ENCODE measurements at places on chromosomes 7 and 10.

DNA sequence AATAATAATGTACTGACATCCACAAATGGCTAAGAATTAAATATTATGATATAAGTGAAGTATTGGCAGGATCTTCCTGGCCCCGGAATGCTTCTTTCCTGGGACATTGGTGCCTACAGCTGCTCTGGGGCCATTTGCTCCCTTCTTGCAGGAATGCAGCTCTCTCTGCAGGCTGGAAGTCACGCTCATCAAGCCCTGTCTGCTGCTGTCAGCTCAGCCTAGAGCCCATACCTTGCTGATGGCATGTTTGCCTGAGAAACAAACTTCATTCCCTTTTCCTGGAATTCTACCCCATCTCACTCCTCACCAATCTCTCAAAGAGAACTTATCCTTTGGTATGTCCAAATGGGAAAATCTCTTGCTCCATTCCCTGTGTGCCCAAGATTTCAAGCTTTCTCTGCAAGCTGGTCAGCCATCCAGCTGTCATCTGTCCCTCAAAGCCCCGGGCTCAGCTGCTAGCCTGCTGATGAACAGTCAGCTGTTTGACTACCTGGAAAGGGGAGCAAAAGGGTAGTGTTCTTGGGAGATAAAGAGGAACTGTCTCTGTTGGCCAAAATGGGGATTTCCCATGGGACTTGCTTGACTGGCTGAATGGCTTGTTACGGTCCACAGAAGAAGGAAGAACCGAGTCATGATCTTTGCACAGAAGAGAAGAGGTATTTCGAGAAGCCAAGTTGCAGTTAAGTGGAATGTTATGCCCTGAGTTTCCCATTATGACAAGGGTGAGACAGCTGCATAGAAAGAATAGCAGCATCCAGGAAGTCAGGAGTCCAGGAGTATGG lies 12.0 kb upstream of the RASSF4 start:
- no peak for DNase-seq

- DNase-seq: no peak
These were observed 4.1 kb upstream of the PLAU start for GRCh38 chr10:73906524-73907447.

GRCh38 chr7:96699219-96699871 lies 10.3 kb downstream of the SEM1 start:
- DNase-seq: no peak

DNA sequence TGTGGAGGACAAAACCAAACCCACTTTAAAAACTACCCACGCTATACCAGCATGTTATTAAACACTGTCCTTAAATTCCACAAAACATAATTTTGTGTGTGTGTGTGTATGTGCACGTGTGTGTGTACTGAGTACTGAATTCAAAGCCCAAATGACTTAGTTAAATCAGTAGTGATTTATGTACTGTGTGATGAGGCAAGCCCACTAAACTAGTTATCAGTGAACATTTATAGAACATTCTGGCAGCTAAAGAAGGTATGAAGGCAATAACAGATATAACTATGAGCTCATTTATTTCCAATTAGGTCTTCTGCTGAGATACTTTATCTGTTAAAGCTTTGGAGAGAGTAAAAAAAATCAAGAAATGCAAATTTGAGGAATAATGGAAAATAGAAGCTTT lies 115.1 kb downstream of the CPED1 start:
- no peak for DNase-seq

- DNase-seq: no peak
These were observed 27.5 kb downstream of the GPRIN2 start for GRCh38 chr10:46528675-46529615.

DNA sequence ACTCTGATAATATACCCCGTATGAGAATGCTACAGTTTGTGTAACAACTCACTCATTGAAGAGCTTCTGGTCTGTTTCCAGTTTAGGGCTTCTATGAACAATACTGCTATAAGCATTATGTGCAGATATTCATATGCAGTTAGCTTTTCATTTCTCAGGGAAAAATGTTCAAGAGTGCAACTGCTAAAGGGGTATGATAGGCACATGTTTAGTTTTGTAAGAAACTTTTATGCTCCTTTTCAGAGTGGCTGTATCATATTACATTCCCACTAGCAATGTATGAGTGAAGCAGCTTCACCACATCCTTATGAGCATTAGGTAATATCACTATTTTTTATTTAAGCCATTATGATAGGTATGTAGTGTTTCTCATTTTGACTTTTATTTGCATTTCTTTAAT lies 182.6 kb upstream of the CXCL12 start:
- DNase-seq: no peak

DNA sequence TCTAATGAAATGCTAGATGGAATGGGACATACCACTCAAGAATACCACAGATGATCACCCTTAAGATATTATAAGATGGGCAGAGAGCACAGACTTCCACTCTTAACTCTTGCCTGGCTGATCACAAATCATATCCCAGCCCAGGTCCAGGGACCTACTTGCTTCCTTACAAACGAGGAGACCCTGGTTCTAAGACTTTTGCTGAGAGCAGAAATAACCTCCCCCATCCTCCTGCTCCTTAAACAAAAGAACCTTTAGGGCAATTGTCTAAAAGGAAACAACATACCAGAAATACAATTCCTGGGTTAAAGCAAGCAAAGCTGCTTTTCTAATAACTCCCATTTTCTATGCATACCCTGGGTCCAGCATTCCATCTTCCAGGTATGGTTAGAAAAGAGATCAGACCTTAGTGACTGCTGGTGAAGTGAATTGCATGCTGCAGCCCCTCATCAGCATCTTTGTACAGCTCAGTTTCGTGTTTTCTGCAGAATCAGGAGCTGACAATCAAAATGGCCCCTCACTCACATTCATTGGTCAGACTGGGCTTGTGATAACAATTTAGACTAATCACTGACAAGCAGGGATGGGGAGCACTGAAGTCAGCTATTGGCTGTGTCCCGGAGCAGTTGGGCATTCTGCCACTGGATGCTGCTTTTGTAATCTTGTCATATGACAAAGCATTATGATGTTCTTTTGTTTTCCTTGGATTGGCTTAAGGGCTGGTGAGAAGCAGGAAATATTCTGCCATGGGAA lies 14.6 kb downstream of the IFIT3 start:
- no peak for DNase-seq

DNA sequence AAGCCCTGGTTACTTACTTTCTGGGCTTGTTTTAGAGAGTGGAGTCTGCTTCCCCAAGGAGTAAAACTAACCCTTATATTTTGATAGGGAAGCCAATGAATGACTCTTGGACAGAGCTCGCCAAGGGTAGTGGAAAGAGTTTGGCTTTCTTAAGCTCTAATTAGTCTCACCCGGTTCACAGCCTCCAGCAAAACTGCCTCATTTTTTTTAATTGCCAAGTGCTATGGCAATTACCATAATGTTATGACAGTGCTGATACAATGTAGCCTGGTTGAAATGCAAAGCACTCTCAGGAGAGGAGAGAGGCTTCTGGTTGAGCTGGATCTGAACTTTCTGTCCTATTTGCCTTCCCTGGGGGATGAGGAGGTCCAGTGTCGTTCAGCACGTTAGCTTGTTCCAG lies 376.1 kb upstream of the CHRM2 start:
- DNase-seq: no peak

DNA sequence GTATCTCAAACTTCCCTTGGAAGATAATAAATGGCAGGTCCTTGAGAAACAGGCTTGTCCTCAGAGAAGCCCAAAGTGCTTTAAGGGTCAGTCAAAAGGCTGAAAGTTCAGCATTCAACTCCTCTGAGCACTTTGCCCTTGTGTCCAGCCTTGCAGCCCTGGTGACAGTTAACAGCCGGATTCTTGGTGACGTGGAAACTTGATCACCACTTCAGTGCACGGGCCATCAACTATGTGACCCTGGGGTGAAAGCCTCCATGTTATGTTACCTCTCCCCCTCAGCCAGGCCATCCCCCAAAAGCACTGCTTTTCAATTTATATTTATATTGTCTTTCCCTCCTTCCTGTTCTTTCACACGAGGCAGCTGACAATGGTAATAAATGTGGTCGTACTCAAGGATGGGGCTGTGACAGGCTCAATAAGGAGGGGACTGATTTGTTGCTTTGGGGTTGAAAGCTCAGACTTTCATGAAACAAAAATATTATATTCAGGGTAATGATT lies 164.0 kb upstream of the NRP1 start:
- no peak for DNase-seq

GRCh38 chr7:129604713-129605437 lies 6.6 kb upstream of the NRF1 start:
- no peak for DNase-seq

DNA sequence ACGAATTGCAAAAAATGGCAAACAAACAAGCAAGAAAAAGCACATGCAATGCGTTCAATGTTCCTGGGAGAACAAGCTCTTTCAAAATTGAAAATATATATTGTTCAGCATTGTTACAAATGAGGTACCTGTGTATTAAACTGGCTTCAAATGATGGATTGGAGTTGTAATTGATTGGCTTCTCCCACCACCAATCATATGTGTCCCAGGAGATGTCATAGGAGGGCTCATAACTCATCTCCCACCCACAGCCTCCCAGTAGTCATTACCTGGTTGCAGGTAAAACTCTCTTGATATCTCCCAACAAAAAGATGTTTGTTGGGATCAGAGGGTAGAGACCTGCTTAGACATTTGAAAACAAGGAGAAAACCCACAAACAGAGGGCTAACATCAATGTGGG lies 302.9 kb downstream of the BAMBI start:
- DNase-seq: no peak

GRCh38 chr7:151082141-151083070 lies 887 bp downstream of the TMUB1 start:
- peak; percentile 52 for DNase-seq

DNA sequence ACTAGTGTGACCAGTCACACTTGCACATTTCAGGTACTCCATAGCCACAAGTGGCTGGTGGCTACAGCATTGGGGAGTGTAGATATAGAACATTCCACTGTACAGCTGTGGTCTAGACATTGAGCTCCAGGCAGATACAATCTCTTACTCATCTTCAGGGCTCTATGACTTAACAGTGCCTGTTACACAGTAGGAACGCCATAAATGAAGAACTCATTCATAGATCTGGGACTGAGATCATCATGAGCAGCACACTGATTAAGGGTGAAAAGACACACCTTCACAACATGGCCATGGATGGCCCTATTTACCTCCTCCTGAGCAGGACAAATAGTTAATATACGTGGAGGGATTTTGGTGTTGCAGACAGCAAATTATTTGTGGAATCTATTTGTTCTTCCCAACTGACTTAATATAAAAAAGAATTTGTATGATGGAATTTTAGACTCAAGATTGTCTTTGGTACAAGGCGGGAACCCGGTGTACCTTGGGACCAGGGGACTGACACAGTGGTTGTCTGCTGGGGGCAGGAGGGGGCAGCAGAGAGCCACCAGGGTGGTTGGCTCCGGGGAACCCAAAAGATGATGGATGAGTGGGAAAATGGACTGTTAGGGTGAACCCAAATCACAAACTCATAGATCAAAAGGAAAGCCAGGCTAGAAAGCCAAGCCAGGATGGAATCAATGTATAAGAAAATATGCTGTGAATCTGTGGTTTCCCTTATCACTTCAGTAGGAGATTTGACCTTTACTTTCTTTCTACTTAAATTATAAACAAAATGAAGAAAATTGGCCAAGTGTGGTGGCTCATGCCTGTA lies 24.3 kb upstream of the CPA2 start:
- DNase-seq: peak; percentile 63

DNA sequence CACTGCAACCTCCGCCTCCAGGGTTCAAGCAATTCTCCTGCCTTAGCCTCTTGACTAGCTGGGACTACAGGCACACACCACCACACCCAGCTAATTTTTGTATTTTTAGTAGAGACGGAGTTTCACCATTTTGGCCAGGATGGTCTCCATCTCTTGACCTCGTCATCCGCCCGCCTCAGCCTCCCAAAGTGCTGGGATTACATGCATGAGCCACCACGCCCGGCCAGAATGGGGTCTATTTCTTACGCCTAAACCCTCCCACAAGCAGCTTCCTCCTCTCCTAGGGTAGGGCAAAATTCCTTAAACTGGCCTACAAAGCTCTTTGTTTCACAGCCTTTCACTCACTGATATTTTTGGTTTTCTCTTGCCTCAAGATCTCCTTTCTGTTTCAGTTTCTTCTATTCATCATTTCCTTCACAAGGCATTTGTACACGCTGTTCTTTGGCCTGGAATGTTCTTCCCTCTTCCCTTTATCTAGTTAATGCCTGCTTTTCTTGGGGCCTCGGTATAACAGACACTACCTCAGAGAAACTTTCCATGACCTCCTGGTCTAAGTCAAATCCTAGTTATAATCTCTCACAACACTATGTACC lies 6.7 kb downstream of the CPEB3 start:
- DNase-seq: no peak
